Activated T-helper 1 cell treated with anti-CD3 and anti-CD28 coated beads, Interleukin-2, amount 50 U/mL, for 16 hours (primary cell): ENCODE measurements at places on chromosomes 11 and 22.
A peak's percentile ranks its signal among the peaks of the same experiment; 100 is the strongest.

GRCh38 chr22:38186429-38186828 is 4.8 kb upstream of the PLA2G6 start:
- no peak for DNase-seq

GRCh38 chr22:24474221-24474620 is 20.9 kb upstream of the UPB1 start:
- DNase-seq = no peak

DNA sequence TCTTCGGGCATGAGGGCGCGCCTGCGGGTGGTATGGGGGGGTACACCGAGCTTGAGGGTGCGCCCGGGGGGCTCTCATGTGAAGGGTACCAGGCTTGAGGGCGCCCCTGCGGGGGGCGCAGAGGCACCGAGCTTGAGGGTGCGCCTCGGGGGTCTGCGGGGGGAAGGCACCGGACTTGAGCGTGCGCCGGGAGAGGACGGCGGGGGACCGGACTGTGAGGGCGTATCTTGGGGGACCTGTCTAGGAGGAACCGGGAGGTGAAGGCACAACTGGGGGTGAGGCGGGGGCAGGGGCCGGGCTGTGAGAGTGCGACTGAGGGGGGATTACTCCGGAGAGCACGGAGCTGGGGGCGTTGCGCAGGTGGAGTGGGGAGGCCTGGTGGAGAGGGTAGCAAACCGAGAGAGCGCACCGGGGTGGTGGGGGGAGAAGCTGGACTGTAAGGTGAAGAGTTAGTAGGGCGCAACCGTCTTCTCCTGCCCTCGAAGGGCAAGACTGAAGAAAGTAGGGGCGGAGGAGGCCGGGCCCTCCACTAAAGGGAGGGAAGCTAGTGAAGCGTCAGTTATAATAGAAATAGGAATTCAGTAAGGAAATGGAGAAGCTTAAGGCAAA is 1.1 kb upstream of the DDX6 start:
- peak; percentile 15 for DNase-seq

GRCh38 chr11:120043328-120043945 is 94.5 kb downstream of the TRIM29 start:
- no peak for DNase-seq

DNA sequence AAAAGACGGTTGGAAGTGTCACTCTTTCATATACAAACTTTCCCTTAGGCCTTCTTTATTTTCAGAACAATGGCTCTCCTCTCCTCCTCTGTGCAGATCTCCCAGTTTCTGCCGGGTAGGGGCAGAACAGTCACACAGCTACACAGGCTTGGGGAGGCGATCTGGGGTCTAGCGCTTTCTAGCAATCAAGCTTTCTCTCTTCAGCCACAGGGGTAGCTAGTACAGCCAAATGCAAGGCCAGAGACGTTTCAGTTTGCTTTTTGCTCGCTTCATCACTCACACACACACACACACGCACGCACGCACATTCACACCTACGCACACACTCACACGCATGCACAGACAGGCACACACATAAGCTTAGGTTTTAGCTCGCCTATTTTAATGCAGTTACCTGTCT is 104.3 kb downstream of the SPATA19 start:
- DNase-seq = no peak

- DNase-seq = no peak
Measured at GRCh38 chr11:68099474-68100405, 21.4 kb downstream of the CHKA start.

DNA sequence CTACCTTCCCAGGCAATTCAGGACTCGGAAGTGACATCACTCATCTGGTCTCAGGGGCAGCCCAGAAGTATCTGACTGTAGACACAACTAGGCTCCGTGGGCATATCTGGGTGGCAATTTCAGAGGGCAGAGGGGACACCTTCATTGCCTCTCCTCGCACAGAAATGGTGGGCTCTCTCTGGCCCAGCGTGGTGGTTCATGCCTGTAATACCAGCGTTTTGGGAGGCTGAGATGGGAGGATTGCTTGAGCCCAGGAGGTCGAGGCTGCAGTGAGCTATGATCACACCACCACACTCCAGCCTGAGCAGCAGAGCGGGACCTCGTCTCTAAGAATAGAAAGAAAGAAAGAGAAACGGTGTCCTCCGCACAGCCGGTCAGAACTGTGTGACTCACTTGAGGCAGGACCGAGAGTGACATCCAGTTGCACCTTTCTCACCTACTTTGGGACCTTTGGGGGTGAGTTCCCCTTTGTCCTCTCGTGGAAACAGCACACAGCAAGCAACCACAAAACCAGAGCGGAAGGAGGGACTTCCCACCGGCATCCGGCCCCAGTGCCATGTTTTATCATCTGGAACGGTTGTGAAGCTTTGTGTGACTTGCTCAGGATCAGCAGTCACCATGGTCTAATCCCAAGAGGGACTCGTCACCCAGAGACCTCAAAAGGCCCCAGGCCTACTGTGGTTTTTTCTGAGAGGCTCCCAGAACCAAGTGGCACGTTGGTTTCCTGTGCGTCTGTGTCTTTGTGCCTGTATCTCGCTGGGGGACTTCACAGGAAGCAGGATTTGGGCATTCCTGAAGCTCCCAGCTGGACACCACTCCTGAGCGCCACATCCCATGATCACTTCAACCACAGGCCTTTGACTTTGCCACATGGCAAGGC is 38.4 kb upstream of the EMID1 start:
- DNase-seq = no peak

GRCh38 chr11:14669958-14670357 is 26.4 kb downstream of the PDE3B start:
- no peak for DNase-seq

GRCh38 chr11:69127081-69127850 is 28.5 kb upstream of the SMIM38 start:
- no peak for DNase-seq

- no peak for DNase-seq
Measured at GRCh38 chr11:27820249-27820648, 120.0 kb upstream of the BDNF start.

GRCh38 chr11:73158356-73159051 is 16.4 kb upstream of the FCHSD2 start:
- DNase-seq = no peak

GRCh38 chr11:4441515-4441914 is 7.6 kb upstream of the OR52K2 start:
- no peak for DNase-seq

DNA sequence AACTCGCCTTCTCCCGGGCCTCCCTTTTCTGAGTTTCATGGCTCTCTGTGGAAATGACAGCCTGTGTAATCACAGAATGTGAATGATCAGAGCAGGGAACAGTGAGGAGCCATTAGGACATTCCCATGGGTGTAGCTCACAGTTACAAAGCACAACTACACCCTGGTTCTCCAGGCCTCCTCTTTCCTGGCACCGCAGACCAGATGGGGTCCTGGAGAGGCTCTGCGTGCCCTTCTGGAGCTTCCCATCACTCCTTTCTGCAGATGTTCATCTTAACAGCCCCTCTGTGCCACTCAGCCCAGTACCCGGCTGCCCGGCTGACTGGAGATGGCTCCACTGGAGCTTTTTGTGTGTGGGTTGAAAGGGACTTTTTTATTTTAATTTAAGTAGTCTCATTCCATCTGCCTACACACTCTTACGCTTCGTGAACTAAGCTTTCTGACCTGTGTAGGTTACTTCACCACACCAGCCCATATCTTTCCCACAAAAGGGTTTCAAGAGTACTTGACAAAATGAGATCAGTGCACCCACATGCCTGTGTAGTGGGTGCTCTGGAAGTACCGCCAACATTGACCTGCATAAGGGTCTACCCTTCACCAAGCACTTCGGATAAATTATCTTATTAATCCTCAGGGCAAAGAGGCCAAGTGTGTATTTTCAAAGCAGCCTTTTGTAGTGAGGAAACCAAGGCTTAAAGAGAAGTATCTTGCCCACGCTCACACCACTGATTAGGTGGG is 29.8 kb downstream of the SREBF2 start:
- DNase-seq = no peak

DNA sequence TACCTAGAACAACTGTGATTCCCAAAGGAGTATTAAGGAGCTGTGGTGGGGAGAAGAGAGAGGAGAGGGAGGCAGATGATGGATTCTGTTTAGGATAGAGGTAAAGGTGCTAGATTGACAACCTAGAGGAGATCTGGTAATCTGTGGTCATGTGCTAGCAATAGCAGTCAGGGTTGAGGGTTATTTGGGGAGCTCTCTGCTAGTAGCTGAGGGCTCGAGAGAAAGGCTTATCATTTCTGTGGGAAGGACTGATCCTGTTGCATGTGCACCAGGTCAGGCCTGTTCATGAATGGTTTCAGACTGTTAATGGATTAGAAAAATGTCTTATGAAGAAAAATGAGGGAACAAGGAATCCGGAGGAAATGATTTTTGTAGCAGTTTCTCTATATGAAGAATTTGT is 63.2 kb downstream of the MTMR3 start:
- no peak for DNase-seq

- DNase-seq = no peak
Measured at GRCh38 chr11:16793511-16793910, 55.1 kb downstream of the C11orf58 start.
